ENCODE measurements at places on chromosomes 4 and X.

GRCh38 chr4:76365636-76366035 lies 55.3 kb downstream of the CCDC158 start:
- DNase-seq = no peak

GRCh38 chr4:53752124-53752523 lies 160.8 kb upstream of the LNX1 start:
- DNase-seq = no peak

- DNase-seq = no peak
These were observed 132.8 kb upstream of the FUNDC1 start for GRCh38 chrX:44675362-44676024.

GRCh38 chrX:45070116-45071007 lies 130.3 kb downstream of the DIPK2B start:
- no peak for DNase-seq

DNA sequence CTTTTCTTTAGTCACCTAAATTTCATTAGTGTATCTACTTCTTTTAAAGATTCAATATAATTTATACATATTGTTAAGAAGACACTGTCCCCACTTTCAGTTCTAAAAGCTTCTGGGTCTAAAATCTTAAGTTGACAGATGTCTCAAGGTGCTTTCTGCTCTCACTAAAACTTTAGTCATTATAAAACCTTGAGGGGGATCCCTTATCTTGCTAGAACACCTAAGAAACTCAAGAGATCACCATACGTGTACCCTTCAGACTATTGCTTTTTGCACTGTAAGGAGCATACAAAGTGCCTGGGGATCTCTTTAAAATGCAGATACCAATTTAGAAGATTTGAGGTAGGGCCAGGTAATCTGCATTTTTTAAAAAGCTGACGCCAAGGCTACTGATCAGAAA lies 30.1 kb downstream of the CYBB start:
- DNase-seq = no peak

DNA sequence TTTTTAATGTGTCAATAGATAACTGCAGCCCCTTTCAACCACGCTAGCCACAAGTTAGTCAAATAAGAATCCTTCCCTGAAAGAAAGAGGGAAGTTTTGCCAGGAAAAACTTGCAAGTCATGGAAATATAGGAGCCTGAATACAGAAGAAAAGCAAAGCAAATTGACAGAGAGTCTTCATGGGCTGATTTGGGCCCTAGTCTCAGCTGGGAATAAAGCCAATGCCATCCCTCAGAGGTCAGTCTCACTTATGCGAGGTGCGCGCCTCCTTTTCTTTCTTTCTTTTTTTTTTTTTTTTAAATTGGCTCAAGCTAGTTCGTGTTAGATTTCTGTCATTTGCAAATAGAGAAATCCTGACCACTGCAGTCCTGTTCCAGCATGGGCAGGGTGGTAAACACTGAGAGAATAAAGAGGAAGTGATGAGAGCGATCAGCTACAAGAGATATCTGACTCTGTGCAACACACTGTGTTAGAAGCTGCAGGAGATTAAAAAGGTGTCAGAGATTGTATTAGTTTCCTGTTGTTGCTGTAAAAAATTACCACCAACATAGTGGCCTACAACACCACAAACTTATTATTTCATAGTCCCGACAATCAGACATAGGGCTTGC lies 299.7 kb downstream of the LDB2 start:
- DNase-seq = no peak

GRCh38 chr4:53514509-53514908 lies 76.8 kb downstream of the LNX1 start:
- DNase-seq = no peak

DNA sequence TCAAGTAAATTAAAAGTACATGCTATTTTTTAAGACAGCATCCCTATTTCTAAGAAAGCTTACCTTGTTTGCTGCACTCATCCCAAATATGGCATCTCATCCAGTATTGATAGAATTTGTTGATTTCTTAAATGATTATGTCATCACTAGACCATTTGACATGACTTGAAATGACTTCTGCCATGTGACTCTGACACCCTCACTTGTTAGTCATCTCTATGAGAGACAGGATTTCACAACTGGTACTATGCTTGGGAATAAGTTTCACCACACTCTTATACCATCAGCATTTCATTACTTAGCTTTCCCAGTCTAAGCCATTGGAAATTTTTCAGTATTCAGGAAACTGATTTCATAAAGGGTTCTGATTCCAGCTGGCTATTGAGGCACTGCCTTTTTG lies 55.3 kb downstream of the TMPRSS11F start:
- no peak for DNase-seq

- DNase-seq = no peak
These were observed 61.2 kb upstream of the TSPAN7 start for GRCh38 chrX:38500141-38500540.

GRCh38 chr4:103853146-103853545 lies 133.4 kb upstream of the TACR3 start:
- no peak for DNase-seq

DNA sequence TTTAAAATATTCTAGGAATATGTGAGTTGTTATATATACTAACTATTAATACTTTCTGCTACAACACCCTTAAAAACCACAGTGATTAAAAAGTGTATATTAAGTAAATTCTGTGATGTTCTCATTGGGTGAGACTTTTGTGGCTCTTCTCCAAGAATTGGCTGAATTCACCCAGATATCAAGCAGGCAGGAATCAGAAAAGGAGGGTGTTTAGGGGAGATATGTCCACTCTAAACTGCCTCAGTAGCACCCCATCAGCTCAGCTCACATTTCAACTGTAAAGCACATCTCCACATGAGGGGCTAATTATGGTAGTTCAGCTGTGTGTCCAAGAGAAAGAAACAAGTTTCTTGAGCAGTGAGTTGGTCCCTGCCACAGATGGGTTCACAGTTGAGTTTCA lies 165.0 kb downstream of the GALNTL6 start:
- DNase-seq = no peak

DNA sequence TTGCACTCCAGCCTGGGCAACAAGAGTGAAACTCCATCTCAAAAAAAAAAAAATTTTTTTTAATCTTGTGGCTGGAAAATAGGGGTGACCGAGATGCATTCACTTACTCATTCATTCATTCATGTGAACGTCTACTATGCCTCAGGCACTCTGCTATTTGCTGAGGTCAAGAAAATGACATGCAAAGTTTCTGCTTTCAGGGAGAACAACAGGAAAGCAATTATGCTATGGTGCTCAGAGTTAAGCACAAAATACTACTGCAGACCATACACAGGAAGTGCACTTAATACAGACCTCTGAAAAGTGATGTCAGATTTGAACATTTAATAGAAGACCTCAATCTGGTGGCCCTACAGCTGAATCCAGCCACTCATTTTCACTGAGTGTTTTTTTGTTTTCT lies 59.6 kb upstream of the DUSP21 start:
- DNase-seq = no peak

- no peak for DNase-seq
These were observed 439.1 kb downstream of the PACRGL start for GRCh38 chr4:21139327-21139726.

DNA sequence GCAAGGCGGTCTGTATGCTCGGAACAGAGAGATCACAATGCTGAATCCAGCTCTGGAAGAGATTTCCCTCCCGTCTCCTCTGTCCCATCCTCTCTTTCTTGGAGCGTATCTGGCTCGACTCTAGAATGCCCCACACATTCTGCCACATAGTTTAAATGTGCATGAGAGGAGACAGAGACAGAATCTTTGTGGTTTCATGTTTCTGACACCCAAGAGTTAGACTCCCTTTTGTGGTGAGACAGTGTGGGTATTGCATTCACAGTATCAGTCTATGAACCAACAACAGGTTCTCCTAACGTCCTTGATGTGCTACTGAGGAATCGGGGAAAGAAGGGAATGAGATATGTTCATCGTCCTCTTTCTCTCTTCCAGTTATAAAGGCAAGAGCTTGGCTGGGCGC lies 25.3 kb downstream of the FAM47E start:
- no peak for DNase-seq

DNA sequence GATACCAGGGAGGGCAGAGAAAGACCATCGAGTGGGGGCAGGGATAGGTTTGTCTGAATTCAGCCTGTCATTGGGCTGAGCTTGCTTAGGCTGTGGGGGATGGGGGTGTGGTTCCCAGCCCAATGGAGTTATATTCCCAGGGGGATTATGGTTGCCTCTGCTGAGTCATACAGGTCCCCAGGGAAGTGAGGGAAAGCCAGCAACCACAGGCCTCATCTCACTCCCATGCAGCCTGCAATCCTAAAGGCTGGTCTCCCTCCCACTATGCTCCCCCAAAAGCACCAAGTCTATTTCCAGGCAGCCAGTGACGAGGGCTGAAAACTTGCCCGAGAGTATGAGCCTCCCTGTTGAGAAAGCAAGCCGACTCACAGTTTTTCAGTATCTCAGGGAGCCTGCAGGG lies 39.3 kb downstream of the AFM start:
- DNase-seq = no peak

GRCh38 chr4:113447769-113448168 lies 313.8 kb downstream of the CAMK2D start:
- peak; percentile 43 for DNase-seq

DNA sequence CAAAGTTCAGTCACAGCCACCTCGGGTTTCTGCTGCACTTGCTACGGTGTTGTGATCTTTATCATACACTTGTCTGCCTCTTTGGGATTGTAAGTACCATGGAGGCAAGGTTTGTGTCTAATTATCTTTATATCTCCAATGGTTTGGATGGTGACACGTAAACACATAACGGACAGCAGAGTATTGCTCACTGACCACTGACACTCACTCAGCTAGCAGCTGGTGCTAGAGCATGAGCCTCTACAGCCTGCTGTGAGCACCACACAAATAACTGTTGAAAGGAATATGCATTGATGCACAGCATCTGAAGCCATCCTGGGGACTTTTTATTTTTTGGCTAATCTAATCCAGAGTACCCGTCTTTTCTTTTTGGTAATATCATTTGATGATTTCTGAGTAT lies 156.0 kb downstream of the DCLK2 start:
- no peak for DNase-seq

- DNase-seq = no peak
These were observed 79.5 kb downstream of the SPRY1 start for GRCh38 chr4:123476089-123476488.

GRCh38 chr4:105181259-105181658 lies 34.6 kb downstream of the TET2 start:
- DNase-seq = no peak

DNA sequence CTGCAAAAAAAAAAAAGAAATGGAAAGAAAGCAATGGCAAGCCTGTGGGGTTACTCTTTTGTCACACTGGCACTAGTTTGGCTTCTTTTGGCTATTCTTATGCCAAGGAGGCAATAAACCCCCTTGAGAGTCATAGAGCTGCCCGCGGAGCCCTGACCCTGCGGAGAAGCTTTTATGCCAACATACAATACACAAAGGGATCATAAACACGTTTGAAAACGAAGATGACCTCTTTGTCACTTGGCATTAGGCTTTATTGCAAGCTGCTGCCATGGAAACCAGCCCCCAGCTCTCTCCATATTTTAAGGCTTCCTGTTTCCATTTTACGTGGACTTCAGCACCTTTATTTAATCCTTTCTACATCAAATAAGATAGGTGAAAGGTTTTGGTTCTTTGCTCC lies 7.6 kb downstream of the NEUROG2 start:
- no peak for DNase-seq

DNA sequence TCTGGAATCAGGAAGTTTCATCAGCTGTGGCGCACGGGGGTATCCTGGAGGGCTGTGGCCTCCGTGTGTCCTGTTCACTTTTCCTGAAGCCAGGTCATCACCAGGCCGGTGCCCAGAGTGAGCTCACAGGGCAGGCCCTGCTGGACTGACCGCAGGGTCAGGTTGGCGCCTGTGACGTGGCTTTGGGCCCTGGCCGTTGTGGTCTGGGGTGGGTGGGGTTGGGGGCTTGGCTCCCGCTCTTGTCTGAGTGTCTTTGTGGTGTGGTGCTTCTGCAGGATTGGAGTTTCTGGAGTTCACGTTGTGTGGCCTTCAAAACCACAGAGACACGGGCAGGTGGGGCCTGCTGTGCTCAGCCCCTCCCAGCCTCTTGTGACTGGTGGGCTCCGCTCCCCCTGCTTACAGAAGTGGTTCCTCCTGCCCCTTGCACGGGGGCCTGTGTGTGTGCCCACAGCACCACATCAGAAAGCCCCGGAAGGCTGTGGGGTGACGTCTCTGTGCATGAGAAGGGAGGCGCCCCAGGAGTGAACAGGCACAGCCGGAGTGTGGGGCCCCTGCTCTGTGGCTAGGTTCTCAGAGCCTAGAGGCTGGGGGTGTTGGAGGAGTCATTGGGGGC lies 9.5 kb downstream of the RGS12 start:
- DNase-seq = peak; percentile 78

GRCh38 chr4:143281507-143282190 lies 55.0 kb upstream of the GAB1 start:
- DNase-seq = no peak

DNA sequence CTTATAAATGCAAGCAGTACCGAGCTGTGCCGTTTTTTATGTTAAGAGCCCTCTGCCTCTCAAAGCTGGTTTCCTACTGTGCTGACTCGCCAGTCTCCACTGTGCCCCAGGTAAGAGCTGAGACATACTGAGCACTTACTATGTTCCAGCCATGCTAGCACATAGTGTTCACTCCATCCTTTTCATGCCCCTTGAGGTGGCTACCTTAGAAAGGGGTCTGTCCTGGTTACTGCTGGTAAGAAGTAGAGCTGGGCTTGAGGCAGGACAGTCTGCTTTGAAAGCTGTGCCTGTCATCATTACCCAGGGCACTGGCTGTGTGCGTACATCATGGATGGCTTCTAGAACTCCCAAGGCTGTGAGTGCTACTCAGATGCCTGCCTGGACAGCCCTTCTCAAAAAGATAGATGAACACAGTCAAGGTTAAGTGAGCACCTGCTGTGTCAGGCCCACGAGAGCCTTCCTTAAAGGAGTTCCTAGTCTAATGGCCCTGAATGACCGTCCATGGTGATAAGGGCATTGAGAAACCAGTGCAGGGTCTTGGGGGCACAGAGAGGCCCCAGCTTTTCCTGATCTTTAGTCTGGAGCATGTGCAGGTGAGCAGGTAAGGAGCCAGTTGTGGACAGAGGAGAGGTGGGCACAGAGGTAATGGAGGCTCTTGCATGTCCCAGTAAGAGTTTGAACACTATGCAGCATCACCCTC lies 1.6 kb downstream of the STK32B start:
- DNase-seq = no peak

GRCh38 chr4:20196476-20196875 lies 55.2 kb upstream of the SLIT2 start:
- DNase-seq = no peak

- no peak for DNase-seq
These were observed 330.3 kb upstream of the EPHA5 start for GRCh38 chr4:66000510-66001117.
